ENCODE measurements at places on chromosomes 12 and 14.
A peak's percentile ranks its signal among the peaks of the same experiment; 100 is the strongest.

GRCh38 chr14:90788031-90788430 is 28.2 kb downstream of the TTC7B start:
- no peak for DNase-seq

- no peak for DNase-seq
These were observed 13.6 kb downstream of the BCL7A start for GRCh38 chr12:122035292-122035691.

GRCh38 chr12:25025951-25026490 is 77.1 kb upstream of the BCAT1 start:
- DNase-seq, result no peak

DNA sequence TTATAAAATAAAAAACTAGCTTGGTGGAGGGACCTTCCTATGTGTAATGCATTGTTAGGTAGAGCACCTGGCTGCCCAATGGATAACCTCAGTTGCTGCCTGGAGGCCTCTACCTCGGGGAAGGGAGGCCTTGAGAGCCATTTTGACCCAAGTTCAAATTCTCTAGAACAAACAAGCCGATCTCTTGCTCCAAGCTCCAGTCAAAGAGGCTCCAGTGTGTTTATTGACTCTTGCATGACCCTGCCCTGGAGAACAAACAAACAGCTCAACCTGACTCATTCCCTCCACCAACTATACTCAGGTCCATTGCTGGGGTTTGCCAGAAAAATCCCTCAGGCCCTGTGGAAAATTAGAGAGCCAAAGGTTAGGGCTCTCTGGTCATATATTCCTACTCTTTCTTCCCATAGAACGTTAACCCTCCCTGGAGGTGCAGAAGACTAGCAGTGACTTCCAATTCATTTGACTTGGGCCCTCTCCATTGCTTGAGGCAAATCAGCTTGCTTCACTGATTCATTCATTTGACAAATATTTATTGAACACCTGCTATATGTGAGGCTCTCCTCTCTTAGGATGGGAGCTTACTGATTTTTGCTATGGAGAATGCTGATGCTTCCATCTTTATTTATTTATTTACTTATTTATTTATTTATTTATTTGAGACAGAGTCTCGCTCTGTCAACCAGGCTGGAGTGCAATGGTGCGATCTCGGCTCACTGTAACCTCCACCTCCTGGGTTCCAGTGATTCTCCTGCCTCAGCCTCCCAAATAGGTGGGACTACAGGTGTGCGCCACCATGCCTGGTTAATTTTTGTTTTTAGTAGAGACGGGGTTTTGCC is 73.7 kb upstream of the CISTR start:
- DNase-seq, result no peak

GRCh38 chr12:64997858-64998257 is 123.2 kb downstream of the WIF1 start:
- DNase-seq, result no peak

- no peak for DNase-seq
These were observed 9.1 kb downstream of the ADAM20 start for GRCh38 chr14:70525691-70526090.

- no peak for DNase-seq
These were observed 52.0 kb upstream of the SYNE2 start for GRCh38 chr14:63800651-63801375.

- no peak for DNase-seq
These were observed 5.2 kb downstream of the PIWIL1 start for GRCh38 chr12:130342842-130343241.

GRCh38 chr14:105525861-105526775 is at the start of gene TMEM121:
Gene TMEM121, plus strand, starts transcription at chr14:105526583. Its CDS starts 2,252 bp downstream, at chr14:105528835.
- DNase-seq, result no peak

- no peak for DNase-seq
These were observed 37.2 kb upstream of the RHOJ start for GRCh38 chr14:63167044-63167443.

DNA sequence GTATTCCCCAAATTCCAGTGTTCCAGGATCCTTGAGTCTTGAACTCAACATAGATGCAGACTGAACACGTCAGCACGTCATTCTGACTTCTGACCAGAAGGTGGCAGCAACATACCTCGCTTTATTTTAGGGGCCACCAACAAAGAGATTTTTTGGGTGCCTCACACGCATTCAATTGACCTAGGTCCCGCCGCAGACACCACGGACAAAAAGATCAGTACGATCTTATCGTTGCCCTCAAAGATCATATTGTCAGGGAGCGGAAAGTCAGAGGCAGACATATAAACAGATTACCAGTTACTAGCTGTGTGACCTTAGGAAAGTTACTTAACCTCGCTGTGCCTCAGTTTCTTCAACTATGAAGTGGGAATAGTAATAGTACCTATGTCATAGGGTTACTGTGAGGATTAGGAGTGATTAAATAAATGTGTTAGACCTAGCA is 6.5 kb upstream of the PRPH start:
- peak; percentile 74 for DNase-seq

DNA sequence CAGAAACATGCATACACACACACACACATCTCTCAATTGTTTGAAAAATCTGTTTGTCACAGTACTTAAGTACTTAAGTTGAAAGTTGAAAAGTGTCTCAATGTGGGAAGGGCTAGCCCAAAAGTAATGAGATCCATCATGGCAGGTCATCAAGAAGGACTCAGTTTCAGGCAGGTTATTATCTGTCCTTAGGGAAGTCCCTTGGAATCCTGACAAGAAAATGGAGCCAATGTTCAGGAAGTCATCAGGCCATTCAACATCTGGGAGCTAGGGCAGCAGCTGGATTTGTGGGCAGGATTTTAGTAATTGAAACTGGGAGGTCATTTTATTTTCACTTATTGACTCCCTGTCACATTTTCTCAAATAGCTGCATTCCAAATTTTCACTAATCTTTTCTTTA is 56.0 kb downstream of the MSRB3 start:
- DNase-seq, result no peak

DNA sequence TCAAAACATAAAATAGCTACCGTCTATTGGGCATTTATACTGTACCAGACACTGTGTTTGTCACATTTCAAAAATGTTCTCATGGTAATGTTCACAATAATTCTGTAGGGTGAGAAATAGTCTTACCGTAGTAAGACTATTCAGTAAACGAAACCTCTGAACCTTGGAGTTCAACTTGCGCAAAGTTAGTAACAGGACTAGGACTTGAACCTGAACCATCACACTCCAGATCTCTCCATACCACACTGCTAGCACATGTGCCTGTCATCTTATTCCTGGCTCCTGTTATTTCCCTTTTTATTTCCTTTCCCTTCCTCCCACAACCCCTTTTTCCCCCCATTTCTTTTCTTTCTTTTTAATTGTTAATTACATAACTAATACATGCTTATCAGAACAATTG is 65.4 kb downstream of the PLEKHA5 start:
- no peak for DNase-seq

GRCh38 chr14:50344116-50344775 is 32.1 kb downstream of the DMAC2L start:
- DNase-seq, result peak; percentile 87

- no peak for DNase-seq
These were observed 54.7 kb upstream of the EIF5 start for GRCh38 chr14:103279142-103280025.
